Activated T-helper 1 cell treated with anti-CD3 and anti-CD28 coated beads, Interleukin-2, amount 50 U/mL, for 16 hours (primary cell): ENCODE measurements at places on chromosomes 7 and 10.

DNA sequence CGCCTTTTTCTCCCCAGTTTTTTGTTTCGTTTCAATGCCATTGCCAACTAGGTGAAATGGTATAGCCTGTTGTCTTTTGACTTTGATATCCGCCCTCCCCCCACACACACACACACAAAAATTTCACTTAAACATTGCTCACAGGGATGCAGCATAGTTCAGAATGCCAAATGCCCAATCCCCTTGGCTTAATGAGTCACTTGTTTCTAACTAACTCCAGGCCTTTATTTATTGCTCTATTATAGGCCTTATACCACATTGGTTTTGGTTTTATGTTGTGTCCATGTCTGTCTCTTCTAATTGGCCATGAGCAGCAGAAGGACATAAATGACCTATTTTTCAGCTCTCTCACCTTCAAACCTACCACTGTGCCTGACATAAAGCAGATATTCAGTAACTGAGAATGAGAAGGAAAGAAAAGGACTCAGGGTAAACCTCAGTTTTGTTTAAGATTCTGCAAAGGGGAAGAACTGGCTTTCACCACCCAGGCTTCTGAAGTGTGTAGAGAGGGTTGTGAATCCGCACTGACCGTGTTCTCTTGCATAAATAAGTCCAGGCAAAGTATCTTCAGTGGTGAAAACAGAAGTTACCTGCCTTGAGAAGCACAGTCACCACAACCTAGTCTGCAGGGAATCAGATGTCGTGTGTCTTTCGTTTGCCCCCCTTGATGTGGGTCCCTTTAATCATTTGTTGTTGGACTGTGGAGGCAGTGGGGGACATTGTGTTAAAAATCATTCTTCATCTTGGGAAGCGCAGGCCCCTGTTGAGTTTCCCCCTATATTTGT, 139.8 kb downstream of the CELF2 start:
- no peak for DNase-seq

DNA sequence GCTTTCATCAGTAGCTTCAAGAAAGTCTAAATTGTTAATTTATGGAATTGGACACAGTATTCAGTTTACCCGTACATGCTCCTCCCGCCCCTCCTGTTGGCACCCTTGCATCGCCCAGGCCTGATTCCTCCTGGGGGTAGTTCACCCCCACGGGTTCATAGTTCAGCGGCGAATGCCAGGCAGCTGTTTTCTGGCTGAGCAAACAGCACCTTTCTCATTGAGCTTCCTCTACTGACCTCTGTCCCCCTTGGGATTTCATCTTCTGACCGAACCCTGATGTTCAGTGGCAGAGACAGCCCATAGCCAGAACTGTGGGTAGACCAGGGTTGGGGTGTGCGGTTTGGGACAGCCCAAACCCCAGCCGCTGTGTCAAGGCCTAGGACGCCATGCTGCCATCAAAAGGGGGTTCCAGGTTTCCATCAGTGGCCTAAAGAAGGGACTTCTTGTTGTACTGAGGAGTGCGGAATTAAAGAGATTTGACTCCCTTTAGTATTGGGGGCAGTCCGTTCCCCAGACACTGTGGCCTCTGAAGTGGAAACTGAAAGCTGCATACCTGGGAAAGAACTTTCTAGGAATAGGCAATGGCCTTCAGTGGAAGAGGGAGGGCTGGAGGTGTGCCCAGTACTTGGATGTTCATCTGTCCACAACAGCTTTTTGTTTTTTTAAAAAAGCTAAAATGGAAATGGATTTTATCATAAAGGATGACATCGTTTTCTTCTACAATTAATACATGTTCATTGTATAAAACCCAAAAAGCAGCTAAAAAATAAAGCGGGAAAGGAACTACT, 19.0 kb downstream of the MDH2 start:
- DNase-seq: no peak

- no peak for DNase-seq
Measured at GRCh38 chr10:78000956-78001472, 28.3 kb downstream of the POLR3A start.

DNA sequence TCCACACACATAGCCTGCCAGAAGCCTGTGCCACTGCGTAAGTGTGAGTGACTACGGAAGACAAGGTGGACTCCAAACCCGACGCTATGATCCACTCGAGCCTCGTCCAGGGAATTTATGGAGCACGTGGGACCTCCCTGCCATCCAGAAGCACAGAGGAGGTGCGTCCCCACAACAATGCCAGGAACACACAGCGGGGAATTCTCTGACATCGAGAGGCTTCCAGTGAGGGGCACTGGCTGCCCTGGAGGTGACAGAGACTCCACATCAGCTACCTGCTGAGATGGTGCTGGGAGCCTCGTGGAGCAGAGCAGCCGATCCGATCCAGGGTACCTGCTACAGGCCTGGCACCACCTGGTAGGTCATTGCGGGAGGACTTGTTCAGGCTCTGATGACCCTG, 72.2 kb upstream of the INSIG1 start:
- no peak for DNase-seq

GRCh38 chr10:61271127-61271780, 181.9 kb downstream of the TMEM26 start:
- no peak for DNase-seq
